Fibroblast of mammary gland (primary cell): ENCODE measurements at places on chromosomes 1 and 21.
A peak's percentile ranks its signal among the peaks of the same experiment; 100 is the strongest.

DNA sequence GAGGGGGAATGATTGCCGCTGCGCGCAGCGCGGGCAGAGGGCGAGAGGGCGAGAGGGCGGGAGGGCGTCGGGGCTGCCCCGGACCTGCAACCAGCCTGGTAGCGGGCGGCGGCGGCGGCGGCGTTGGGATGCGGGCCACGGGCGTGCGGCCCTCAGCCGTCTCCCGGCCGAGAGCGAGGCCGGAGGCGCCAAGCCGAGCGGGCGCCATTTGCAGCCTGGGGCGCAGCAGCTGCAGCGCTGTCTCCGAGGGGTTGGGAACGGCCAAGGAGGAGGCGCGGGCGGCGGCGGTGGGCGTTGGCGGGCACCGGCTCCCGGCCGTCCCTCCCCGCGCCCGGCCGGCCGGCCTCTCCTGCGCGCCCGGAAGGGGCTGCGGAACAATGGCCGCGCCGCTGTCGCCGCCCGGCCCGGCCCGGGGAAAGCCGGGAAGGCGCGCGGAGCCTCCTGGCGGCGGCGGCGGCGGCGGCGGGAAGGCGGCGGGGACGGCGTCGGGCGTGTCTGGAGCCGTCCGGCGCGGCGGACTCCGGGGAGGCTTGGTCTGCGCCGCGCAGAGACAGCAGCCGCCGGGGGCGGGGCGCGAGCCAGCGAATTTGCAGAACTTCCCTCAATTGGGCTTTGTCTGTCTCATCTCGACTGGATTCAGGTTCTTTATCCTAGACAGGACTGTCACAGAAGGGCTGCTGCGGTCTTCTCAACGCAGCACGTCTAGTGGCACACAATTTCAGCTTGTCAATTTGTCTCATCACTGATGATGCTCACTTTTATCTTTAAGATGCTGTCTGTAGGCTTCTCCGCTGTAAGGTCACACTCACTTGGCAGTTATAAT, 35.7 kb downstream of the ZBTB8B start:
- peak; percentile 48 for DNase-seq

GRCh38 chr1:3248155-3249141, 179.4 kb downstream of the PRDM16 start:
- no peak for DNase-seq

DNA sequence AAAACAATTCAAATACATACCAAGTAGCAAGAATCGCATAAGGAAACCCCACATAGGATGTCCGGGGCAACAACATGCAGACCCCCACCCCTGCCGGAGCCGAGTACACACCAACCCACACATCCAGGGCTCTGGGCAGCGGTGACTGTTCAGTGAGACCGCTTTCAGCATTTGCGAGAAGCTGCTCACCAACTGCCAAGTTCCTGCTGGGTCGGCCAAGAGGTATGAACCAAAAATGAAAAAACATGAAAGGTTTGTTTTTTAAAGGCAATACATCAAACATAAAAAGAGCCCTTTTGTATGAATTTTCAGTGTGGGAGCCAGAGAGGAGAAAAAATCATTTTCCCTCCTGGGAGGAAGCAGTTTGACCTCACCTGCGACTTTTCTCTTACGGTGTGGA, 92.3 kb downstream of the SIM2 start:
- DNase-seq: no peak

DNA sequence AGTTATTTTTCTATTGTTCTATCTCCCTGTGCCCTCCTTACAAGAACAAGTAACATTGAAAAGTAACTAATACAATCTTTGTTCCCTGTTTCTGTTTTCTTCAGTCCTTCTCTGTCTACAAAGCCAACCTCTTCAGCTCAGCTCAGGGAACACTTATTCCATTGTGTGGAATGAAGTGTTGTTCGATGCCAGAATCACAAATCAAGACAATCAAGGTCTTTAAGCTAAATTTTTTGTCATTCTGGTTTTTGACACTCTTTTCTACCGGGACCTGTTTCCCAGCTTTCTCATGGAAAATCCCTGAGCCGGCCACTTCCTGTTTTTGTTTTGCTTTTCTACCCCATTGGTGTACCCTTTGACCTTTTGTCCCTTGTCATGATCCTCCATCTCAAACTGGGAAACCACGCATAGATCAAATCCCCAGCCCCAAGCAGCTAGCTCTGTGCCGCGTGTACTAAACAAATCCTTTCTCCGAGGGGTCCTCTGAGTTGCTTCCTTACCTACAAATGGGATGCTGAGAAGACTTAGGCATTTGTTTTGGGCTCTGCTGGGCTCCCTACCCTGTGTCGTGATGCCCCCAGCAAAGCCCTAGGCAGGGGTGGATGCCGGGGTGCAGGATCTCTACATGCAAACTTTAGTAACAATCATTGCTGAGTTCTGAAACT, 141.8 kb downstream of the TOMM20 start:
- peak; percentile 65 for DNase-seq

DNA sequence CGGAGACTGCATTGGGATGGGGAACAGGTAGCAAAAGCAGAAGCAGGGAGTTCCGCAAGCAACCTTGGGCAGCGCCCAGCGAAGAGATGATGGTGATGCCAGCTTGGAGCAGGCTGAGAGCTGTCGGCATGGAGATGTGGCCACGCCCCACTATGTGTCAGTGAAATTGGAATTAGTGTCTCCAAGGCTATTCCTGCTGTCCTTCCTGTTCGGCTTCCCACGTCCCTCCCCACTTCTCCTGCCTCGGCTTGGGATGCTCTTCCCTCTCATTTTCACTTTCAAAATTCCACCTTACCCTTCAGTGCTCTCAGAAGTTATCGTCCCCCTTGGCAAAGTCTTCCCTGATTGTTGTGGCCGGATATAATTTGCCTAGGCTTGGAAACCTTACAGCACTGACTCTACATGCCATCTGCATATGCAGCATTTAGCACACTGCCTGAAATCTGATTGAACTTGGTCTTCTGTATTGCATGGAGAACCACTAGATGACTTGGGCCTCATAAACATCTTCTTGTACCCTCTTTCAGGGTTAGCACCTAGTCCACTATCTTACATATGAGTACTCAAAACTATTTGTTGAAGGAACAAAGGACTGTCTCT, 270.7 kb upstream of the RUNX1 start:
- DNase-seq: no peak

DNA sequence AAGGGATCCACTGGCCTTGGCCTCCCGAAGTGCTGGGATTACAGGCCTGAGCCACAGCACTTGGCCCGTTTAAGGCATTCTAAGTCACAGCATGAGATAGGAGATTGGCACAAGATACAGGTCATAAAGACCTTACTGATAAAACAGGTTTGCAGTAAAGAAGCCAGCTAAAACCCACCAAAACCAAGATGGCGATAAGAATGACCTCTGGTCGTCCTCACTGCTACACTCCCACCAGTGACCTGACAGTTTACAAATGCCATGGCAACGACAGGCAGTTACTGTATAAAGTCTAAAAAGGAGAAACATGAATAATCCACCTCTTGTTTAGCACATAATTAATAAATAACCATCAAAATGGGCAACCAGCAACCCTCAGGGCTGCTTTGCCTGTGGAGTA, 33.3 kb upstream of the RCC2 start:
- DNase-seq: no peak

DNA sequence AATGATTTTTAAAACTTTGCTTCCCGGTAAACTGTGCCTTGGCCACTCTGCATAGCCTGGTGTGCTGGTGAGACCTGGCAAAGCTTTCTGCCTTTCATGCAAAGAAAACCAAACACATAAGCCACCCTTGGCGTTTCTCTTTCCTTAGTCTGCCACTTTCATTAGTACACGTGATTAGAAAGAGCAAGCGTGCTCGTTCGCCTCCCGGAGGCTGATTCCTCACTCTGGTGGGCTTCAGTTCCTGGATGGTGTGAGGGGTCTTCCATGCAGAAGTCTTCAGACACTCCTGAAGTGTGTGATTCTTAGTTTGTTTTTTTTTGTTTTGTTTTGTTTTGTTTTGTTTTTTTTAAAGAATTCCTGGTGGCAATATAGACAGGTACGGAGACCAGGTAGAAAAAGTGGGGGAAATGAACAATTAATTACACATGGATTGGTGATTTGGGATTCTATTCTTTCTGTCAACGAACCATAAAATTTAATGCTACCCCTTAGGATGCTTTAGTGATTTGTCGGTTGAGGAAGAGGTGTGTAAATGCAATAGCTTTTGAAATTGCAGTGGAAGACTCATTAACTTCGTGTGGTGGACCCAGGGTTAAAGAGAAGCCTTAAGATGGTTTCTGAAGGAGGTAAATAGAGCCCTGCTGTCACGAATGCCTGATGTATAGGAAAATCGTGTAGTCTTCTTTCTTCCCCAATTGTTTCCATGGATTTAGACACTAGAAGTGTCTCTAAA, 2.1 kb downstream of the GALNT2 start:
- no peak for DNase-seq

- peak; percentile 54 for DNase-seq
Observed at GRCh38 chr1:52059321-52059720, 3.2 kb downstream of the BTF3L4 start.

- no peak for DNase-seq
Observed at GRCh38 chr1:243447844-243448243, 192.0 kb downstream of the SDCCAG8 start.

- no peak for DNase-seq
Observed at GRCh38 chr1:164628772-164629171, 69.8 kb downstream of the PBX1 start.

DNA sequence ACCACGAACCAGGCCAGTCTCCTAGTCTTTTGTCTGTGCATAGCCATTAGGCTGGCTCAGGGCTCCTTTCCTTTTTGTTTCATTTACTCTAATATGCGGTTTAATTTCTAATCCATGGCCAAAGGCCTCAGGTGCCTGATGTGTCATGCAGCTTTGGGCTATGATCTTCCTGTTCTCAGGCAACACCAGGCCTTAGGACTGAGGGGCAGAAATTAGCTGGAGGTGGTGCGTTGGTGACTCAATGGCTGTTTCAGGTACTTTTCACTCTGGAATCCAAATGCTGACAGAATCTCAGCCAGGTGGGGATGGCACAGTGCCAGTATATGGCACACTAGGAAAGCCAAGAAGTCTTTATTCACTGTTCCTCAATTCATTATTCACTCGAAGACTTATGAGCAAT, 105.3 kb downstream of the CACNA1E start:
- DNase-seq: no peak

- peak; percentile 21 for DNase-seq
Observed at GRCh38 chr1:64469116-64469976, 583 bp upstream of the CACHD1 start.

GRCh38 chr1:229344139-229344538, 1.3 kb upstream of the CCSAP start:
- peak; percentile 55 for DNase-seq

DNA sequence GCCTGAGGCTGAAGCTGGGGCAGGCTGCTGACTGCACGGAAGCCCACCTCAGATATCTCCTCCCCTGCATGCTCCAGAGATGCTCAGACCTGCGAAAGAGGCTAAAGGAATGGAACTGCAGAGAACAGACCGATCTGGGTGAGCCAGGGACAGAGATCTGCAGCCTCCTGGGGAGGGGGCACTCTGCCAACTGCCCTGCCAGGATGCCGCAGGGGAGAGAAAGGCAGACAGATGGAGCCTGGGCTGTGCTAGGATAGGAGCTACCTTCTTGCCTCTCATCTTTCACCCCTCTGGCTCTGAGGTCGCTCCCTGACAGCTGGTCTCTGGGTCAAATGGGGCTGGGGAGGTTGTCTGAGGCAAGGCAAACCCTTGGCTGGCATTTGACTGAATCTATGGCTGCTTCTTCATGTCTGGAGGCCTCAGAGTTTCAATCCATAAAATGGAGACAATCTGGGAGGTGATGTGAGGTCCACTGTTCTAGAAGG, 238.2 kb downstream of the GRIK3 start:
- DNase-seq: no peak

DNA sequence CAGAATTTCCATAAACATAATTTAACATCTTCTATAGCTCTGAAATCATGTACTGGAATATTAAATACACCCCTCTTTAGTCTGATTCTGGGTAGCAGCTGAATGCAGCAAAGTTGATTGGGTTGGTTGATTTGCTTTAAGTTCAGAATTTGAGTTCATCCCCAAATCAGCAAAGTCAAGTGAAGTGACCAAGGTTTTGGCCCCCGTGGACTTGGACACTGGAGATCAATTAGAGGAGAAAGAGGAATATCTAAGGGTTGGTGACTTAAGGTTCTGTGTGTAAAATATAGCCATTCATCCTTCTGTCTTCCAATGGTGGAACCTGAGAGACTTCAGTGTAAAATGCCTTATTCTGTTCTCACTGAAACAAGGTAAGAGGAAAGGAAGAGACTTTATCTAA, at the start of gene OR2L13:
Gene OR2L13 (plus strand): TSS at position 301 of the 400 bp plus-strand sequence. CDS start 4,192 bp downstream, outside the sequence.
- no peak for DNase-seq

DNA sequence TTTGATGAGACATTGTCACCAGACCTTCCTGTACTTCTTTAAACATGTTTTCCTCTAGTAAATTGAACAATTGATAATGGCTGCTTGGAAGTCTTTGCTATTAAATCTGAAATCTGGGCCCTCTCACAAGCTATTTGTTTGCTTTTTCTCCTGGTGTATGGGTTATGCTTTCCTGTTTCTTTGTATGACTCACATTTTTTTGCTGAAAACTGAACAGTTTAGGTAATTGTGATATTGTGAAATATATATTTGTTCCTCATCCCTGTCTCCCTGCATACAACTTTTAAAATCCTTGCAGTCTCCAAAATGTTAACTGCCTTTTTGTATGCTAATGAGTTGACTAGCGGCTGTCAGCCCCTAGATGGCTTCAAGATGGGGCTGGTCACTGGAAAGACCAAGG, 61.6 kb downstream of the MAP3K21 start:
- peak; percentile 12 for DNase-seq

GRCh38 chr1:83583351-83584014, 415.4 kb downstream of the TTLL7 start:
- peak; percentile 10 for DNase-seq

- DNase-seq: peak; percentile 72
Observed at GRCh38 chr1:64171797-64172281, 31.6 kb upstream of the UBE2U start.

DNA sequence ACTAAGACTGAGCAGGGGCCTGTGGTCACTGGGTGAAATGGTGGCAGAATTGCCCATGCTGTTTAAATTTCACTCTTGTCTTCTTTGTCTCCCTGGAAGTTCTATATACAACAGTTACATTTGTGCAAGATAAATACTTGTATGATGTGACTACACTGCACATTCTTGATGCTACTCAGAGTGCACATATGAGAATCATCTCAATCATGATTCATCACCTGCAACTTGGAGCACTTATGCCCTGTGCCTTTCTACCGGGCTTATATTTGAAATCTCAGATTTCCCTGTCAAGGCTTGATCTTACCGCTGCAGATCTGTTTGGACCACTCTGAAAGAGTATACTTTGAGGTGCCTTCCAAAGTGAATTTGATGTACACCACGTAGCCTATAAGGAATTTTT, 10.6 kb downstream of the PGM1 start:
- DNase-seq: no peak

DNA sequence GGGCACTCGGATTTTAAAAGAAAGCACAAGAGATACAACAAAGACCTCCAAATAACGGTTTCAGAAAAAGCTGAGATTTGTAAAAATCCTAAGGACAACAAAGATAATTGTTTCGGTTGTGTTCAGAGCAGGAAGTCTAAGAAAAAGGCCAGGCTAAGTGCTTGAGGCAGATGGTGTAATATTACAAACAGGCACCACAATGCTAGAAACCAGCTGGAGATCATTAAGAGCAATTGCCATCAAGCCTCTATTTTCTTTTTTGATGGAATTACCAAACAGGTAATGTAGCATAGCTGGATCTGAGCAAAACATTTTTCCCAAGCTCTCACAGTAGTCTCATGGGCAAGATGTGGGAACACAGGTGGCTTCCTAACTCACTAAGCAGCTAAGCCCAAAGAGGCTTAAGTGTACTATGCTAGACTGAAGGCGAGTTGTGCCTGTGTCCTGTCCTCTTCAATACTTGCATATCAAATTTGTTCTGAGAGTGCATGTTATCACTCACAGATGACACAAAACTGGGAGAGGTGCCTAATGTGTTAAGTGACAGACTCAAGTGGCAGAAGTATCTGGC, 161.6 kb downstream of the GLUL start:
- DNase-seq: peak; percentile 54

- peak; percentile 66 for DNase-seq
Observed at GRCh38 chr1:12435639-12436344, 182.2 kb downstream of the DHRS3 start.
